Activated T-helper 2 cell treated with anti-CD3 and anti-CD28 coated beads, Interferon-gamma antibody, Interleukin-2, Interleukin-4, amounts not matched to agents 10 μg/mL and 5 μg/mL and 100 μg/mL, durations not matched to agents 14 hours and 24 hours and 36 hours (primary cell): ENCODE measurements at places on chromosomes 5 and 9. TPM values are rescaled to one million over a fixed set of nuclear protein-coding genes. Genes with fewer than 3 reads are reported as not detected.

DNA sequence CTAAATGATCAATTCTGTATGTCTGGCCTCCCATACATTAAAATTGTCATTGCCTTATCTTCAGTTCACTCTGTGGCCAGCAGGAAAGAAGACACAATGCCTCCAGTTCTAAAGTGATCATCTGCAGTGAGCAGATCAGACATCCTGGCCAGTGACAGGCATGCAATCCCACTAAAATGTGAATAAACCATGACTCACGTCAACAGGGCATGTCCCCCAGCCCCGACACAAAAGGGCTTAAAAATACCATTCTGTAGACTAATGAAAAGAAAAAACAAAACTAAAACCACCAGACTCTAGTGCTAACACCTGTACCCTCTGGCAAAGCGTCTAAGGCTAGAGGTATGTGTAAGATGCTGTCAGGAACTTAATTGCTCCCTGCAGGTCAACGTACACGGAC is 38.5 kb downstream of the DDX31 start:
- no peak for DNase-seq
- no peak overlapping the region for H3K27ac ChIP-seq
- H3K4me3 ChIP-seq = no peak overlapping the region
- peaks cover 6% of the 10 kb centered on the region for H3K4me1 ChIP-seq

GRCh38 chr9:563200-563599 is 278.3 kb upstream of the DMRT1 start:
- DNase-seq = no peak
- no peak overlapping the region for H3K27ac ChIP-seq
- peaks cover 23% of the 10 kb centered on the region for H3K27me3 ChIP-seq

EGFLAM gene
- total RNA-seq = not detected in 2 replicates

PAPPA gene
- total RNA-seq = not detected in 2 replicates

GRCh38 chr5:144634138-144634537 is 463.5 kb downstream of the KCTD16 start:
- no peaks in the 10 kb centered on the region for H3K27me3 ChIP-seq
- H3K4me1 ChIP-seq = no peaks in the 10 kb centered on the region
- no peak overlapping the region for H3K27ac ChIP-seq
- H3K36me3 ChIP-seq = no peaks in the 10 kb centered on the region
- no peak for DNase-seq
- no peak overlapping the region for H3K4me3 ChIP-seq

- no peak for DNase-seq
- H3K27ac ChIP-seq = no peak overlapping the region
- no peaks in the 10 kb centered on the region for H3K4me1 ChIP-seq
- no peaks in the 10 kb centered on the region for H3K27me3 ChIP-seq
- H3K4me3 ChIP-seq = no peak overlapping the region
- no peaks in the 10 kb centered on the region for H3K36me3 ChIP-seq
These were observed 443.5 kb upstream of the KLF4 start for GRCh38 chr9:107933097-107933496.

DNA sequence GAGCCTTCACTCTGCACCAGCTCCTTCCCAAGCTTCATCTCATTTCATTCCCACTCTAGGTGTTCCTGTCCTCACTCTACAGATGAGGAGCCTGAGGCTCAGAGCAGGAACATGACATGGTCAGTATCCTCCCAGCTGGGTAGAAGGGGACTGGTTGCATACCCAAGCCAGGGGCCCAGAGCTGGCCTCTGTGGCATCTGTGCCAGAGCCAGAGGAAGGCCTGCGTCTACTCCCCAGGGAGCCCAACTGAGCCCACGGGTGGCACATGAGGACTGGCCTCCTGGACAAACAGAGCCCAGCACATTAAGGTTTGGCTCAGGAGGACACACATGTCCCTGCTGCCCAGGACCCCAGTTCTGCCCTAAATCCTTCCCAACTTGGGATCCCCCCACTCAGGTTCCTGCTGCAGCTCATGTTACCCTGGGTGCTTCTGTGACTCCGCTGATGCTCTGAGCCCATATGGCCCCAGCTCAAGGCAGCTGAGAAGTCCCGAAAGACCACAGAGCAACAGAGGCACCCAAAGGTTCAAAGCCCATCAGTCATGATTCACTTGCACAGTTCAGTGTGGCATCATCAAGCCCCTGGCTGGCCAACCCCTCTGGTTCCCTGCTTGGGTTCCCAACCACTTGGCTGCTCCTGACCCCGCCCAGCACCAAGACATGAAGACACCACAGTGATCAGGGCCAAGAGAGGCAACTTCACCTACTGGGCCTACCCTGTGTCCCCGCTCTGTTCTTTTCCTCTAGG is 8.5 kb upstream of the NEURL1B start:
- peaks cover 3% of the 10 kb centered on the region for H3K27me3 ChIP-seq
- no peak overlapping the region for H3K4me3 ChIP-seq
- no peaks in the 10 kb centered on the region for H3K36me3 ChIP-seq
- H3K4me1 ChIP-seq = no peaks in the 10 kb centered on the region
- H3K27ac ChIP-seq = no peak overlapping the region
- DNase-seq = no peak

GRCh38 chr9:135687216-135687615 is 12.1 kb downstream of the SOHLH1 start:
- no peaks in the 10 kb centered on the region for H3K4me1 ChIP-seq
- no peak for DNase-seq
- no peak overlapping the region for H3K27ac ChIP-seq
- no peaks in the 10 kb centered on the region for H3K27me3 ChIP-seq
- no peaks in the 10 kb centered on the region for H3K36me3 ChIP-seq
- H3K4me3 ChIP-seq = no peak overlapping the region

- DNase-seq = no peak
- H3K27me3 ChIP-seq = no peaks in the 10 kb centered on the region
- H3K36me3 ChIP-seq = no peaks in the 10 kb centered on the region
- no peaks in the 10 kb centered on the region for H3K4me1 ChIP-seq
These were observed 26.8 kb downstream of the FREM1 start for GRCh38 chr9:14883310-14883944.
